Occipital lobe (tissue), 3 donors: ENCODE measurements at places on chromosomes 13 and 19. TPM values are rescaled to one million over a fixed set of nuclear protein-coding genes. Genes with fewer than 3 reads are reported as not detected.
A peak's percentile ranks its signal among the peaks of the same experiment; 100 is the strongest.

GRCh38 chr13:23391752-23392151 is 41.8 kb downstream of the SACS start:
- no peak for DNase-seq

DNA sequence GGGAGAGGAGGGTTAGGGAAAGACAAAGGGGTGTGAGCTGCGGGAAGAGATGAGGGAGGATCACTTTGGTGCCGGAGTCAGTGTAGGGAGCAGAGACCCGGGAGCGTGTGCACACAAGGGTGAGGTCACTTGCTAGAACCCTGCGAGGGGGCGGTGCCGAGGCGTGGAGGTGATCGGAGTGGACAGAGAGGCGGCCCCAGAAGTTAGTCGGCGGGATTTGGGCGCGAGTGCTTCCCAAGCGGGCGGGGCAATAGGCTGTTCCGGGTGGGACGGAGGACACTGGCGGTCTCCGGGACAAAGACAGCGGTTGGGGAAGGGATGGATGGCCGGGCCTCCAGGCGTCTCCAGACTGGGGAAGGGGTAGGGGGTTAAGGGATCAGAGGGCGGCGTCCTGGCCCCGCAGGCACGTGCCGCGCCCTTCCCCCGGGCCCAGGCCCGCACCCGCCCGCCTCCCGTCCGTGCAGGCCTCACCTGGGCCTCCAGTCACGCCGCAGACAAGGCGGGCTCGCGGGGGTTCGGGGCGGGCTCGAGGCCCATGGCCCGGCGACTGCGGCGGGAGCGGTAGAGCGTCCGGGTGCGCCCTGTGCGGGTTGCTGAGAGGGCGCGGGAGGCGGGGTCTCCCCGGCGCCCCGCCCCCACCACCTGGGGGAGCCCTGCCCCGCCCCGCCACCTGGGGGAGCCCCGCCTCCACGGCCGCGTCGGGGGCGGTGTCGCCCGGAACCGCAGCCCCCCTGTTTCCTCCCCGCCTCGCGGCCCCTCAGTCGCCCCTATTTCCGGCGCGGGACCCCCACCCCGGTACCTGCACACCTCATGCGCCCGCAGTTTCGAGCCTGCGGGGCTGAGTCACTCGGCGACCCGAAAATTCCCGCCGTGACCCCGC is at the start of gene LPAR2:
Gene LPAR2, minus strand, starts transcription at position 600 of the 880 bp plus-strand sequence. CDS start 945 bp downstream, outside the sequence.
- no peak for DNase-seq

DNA sequence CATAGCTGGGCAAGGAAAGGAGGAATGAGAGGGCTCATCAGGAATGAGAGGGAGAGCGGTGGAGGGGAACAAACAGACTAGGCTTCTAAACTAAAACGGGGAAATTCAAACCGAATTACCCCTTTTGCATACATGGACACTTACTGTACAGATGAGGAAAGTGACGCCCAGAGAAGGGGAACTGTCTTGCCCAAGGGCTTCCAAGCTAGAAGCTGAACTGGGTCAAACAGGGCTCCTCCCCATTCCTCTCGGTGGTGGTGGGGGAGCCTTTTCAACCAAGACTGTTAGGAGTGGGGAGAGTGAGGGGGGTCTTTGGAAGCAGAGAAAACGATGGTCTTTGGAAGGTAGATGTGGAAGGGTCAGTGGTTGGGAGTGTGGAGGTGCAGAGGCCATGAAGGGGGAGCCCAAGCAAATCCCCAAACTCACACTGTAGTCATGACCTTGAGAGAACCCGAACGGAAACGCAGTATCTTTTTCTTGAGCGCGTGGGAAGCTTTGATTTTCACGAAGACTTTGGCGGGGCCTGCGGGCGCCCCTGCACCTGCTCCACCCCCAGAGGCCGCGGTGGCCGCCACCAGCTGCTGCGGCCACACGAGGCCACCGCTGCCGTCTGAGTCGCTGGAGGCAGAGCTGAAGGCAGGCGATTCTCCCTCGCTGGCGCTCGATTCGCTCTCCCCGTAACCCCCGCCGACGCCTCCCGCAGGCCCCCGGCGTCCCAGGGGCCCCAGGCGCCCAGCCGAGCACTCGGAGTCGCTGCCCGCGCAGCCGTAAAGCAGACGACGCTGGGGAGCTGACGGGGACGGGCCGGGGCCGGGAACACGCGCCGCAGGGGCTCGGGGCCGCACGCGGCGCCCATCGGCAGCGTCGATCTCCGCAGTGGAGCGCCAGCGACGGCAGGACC is 12.3 kb upstream of the GNG8 start:
- DNase-seq, result no peak

Gene MRPL54
- total RNA-seq, result 16.8 TPM

DNA sequence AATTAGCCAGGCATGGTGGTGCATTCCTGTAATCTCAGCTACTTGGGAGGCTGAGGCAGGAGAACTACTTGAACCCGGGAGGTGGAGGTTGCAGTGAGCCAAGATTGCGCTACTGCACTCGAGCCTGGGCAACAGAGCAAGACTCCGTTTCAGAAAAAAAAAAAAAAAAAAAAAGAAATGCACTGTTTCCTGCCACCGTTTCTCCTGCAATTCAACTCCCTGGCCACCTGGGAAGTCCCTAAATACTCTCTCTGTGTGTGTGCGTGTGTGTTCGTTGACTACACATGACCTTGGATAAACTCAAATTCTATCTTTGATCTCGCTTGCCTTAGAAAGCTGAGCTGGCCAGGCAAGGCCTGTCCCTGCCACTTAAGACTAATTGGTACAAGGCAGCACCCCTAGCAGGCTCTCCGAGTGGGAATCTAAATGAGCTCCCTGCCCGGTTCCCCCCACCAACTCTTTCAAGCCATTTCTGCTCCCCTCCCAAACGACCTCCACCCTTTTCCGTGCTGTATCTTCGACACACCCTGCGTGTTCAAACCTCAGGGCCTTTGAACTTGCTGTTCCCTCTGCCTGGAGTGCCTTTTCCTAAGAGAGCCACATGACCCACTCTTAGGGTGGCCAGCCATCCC is 5.2 kb upstream of the BCAT2 start:
- no peak for DNase-seq

Gene LINGO3
- total RNA-seq, result 0.62 TPM

DNA sequence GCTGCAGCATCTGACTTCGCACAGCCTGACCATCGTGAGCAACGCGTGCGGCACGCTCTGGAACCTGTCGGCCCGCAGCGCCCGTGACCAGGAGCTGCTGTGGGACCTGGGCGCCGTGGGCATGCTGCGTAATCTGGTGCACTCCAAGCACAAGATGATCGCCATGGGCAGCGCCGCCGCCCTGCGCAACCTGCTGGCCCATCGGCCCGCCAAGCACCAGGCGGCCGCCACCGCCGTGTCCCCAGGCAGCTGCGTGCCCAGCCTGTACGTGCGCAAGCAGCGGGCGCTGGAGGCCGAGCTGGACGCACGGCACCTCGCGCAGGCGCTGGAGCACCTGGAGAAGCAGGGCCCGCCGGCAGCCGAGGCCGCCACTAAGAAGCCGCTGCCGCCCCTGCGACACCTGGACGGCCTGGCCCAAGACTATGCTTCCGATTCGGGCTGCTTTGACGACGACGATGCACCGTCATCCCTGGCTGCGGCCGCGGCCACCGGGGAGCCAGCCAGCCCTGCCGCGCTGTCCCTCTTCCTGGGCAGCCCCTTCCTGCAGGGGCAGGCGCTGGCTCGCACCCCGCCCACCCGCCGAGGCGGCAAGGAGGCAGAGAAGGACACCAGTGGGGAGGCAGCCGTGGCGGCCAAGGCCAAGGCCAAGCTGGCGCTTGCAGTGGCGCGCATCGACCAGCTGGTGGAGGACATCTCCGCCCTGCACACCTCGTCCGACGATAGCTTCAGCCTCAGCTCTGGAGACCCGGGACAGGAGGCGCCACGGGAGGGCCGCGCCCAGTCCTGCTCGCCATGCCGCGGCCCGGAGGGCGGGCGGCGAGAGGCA is 13.6 kb downstream of the C19orf25 start:
- DNase-seq, result no peak

DNA sequence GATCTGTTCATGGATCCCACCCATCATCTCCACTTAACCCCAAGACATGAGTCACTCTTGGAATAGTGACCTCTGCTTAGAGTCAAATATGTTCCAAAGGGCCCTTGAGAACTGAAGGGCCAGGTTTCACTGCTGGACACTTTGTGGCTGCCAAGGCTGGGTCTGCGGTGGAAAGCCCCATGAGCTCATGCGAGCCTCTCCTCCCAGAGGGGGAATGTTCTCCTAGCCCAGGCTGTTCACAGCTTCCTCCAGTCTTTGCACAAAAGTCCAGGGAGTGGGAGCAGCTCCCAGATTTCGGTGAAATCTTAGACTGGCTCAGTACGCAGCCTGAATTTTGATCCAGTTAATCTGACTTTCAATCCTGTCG is 732 bp upstream of the DCLK1 start:
- DNase-seq, result peak; percentile 50

Gene ZNF90
- total RNA-seq, result 3.0 TPM

DNA sequence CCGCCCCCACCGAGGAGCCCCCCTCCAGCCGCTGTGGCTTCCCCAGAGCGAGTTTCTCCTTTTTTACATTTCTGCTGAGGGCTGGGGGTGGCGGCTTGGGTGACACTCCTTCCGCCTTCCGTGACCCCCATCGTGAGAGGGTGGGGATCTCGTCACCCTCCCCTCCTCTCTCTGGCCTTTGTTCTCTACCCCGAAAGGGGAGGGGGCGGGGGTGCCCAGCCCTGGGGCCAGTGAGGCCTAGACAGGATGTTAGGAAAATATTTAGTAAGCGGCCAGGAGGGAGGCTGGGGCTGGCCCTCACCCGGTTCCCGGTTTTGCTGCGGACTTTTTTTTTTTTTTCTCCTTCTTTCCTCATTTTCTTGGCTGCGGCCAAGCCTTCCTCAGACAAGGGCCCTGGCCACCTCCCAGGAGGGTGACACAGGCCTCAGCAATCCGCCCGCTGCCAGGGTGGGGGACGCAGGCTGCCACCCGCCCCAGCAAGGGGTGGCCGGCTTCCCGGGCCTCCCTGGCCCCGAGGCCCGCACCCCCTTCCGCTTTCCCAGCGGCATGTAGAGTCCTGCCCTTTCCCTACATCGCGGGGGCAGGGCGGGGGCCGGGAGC is 3.9 kb downstream of the MIDN start:
- peak; percentile 75 for DNase-seq

DNA sequence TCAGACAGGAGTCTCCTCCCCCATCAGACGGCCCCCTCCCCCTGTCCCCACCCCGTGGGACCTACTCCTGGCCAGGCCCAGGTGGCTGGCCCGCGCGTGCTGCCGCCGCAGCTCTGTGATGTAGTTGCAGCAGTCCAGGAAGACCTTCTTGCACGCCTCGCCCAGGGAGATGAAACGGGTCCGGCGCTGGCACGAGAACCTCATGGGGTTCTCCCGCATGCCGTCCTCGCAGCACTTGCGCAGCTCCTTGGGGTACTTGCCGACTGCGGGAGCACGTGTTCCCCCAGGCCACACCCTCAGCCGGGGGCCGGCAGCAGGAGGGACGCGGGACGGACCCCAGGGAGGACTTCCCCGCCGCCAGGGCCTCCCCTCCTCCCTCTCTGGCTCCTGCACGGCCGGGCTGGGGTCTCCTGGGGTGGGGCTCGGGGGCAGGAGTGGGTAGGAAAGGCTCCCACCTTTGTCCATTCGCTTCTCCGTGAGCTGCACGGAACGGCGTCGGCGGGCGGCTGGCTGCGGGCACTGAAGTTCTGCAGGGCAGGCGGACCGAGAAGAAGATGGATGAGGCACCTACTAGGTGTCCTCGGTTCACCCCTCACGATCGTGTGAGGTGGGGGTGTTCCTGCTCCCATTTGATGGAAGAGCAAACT is 13.3 kb downstream of the C3 start:
- DNase-seq, result no peak

DNA sequence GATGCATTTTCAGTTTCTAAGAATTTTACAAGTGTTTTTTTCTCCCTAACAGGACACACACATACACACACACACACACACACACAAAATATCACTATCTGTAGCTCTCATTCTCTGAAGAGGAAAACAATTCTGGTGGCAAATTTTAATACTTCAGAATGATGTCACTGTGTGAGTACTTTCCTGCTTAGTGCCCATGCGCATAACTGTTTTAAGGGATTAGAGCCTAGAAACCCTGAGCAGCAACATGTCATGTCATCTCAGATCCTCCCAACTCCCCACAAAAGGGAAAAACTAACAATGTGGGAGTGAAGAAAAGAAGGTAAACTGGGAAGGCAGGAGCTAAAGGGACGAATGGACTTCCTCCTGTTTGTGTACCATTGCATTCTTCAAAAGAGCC is 401.2 kb downstream of the SPRY2 start:
- DNase-seq, result no peak

- peak; percentile 32 for DNase-seq
Observed at GRCh38 chr13:98450539-98451111, 126.3 kb downstream of the STK24 start.

DNA sequence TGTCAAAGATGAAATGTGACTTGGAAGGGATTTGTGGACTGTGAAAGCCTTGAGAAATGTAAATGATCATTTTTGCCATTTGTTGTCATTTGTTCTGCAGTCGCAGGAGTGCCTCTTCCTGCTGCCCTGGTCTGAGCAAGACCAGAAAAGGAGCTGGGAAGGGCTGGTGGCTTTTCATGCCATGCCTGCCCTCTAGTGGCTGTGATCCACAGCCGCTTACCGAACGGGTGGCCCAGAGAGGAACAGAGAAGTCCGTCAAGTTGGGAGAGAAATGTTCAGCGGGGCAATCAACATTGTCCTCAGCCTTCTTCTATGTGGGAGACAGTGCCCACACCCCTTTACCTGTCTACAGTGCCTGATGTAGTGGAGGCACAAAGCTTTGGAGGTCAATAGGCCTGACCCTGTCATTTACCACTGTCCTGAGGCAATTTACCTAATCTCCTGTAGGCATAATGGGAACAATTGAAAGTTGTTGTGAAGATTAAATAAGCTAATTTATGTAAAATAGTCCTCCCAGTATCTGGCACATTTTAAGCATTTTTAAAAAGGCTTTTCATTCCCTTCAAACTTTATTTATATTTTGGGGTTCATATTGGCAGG is 224.5 kb downstream of the B3GLCT start:
- peak; percentile 60 for DNase-seq

GRCh38 chr13:114167426-114167825 is 11.6 kb upstream of the CFAP97D2 start:
- no peak for DNase-seq

- DNase-seq, result no peak
Observed at GRCh38 chr13:97390941-97391600, 42.9 kb upstream of the RAP2A start.

DNA sequence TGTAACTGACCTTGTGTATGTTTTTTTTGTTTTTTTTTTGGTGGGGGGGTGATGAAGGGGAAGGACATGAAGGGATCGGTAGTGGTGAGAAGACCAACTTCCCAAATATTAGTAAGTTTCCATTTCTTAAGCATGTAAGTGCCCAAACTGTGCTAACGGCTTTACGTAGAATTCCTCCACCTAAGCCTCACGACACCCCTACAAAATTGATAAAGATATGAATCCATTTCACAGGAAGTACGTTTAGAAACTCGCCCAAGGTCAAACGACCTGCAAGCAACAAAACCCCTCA is 649 bp downstream of the UQCRFS1 start:
- no peak for DNase-seq

GRCh38 chr19:44512326-44513298 is 12.3 kb upstream of the ZNF180 start:
- no peak for DNase-seq

DNA sequence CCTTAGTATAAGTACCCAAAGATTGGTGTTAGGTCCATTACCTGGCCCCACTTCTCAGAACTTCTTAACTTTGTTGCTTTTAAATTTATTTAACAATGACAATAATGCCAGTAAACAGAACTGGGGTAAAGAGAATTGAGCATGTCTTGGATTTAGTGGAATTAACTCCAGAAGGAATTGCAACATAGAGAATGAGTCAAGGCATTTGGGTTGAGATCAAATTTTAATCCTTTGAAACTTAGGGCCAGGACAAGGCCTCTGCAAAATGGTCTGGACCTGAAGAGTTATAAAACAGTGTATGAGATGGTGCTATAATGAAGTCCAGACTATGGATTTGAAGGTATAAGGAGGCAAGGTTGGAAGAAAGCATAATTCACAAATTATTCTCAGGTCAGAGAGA is 1030.4 kb downstream of the SLITRK5 start:
- no peak for DNase-seq

Gene FUT6
- not detected for total RNA-seq

Gene GRK1
- total RNA-seq, result not detected
